ENCODE measurements at places on chromosomes 2 and 18.

DNA sequence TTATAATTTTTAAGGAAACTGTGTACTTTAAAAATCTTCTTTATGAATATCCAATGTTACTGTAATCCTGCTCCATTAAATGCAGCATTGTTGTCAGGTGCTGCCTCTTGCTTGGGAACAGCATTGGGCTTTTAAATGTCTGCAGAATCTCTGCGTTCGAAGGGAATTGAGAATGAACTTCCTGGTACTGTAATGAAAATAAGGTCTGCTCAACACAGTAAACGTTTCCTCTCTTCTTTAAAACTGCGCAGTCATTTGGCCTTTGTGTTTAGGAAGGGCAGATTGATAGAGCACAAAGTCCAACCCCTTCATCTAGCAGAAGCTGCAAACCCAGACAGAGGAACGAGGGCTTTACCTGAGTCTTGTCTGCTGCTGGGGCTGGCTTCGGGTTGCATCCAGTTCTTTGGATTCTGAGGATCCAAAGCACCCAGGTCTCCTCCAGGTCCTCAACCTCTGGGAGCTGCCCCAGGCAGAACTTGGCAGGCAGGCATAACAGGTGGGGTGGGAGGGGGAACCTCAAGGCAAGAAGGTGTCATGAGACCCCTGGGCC lies 104.5 kb downstream of the UGGT1 start:
- no peak for DNase-seq

- no peak for DNase-seq
Measured at GRCh38 chr2:134334542-134335353, 80.9 kb downstream of the MGAT5 start.

DNA sequence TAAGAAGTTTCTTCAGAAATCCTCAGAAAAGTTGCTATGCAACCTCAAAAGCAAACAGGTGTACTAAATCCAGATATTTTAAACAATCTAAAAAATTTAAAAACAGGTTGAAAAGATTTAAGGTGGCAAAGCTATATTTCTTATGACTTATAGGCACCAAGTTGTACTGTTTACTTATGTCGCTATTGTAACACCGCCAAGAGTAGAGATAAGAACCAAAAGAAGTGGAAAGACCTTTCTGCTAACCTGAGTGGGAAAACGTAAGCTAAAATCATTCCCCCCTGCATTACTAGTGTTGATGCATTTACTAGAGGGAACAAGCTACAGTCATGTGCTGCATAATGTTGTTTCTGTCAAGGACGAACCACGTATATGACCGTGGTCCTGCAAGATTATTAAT lies 83.1 kb downstream of the TRIP12 start:
- no peak for DNase-seq

GRCh38 chr18:7666195-7666776 lies 99.2 kb downstream of the PTPRM start:
- no peak for DNase-seq

DNA sequence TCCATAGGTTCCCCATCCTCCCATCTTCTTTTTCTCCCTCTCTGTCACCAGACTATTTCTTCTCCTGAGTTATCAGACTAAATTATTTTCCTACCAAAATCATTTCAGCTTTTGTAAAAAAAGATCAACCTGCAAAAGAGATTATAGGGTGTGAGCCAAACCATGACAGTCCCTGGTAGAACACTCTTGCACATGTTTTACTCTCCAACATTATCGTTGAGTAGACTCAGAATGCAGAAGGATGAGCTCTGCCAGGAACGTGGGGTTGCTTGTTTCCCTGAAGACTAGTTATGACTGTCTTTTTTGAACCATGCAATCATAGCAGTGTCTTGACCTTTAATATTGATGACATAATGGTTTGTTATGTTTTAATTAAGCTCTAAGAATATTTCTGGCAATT lies 360.1 kb upstream of the VWC2L start:
- DNase-seq: no peak

- DNase-seq: no peak
Measured at GRCh38 chr2:149737896-149738295, 150.3 kb upstream of the MMADHC start.

DNA sequence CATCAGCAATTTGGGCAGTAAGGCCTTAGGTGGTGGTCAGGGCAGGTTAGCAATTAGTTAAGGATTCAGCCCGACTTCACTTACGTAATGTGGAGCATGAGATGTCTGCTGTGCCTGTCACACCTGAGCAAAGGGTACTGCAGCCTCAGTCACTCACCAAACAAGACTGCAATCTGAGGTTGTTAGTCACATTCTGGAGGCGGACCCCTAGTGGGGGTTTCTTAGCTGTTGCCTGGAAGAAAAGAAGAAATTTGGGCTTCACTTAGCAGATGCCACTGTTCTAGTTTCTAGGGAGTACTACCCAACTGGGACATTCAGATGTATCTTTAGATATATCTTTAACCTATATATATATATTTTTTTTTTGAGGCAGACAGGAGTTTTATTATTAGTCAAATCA lies 529.9 kb downstream of the SLC4A3 start:
- DNase-seq: no peak

DNA sequence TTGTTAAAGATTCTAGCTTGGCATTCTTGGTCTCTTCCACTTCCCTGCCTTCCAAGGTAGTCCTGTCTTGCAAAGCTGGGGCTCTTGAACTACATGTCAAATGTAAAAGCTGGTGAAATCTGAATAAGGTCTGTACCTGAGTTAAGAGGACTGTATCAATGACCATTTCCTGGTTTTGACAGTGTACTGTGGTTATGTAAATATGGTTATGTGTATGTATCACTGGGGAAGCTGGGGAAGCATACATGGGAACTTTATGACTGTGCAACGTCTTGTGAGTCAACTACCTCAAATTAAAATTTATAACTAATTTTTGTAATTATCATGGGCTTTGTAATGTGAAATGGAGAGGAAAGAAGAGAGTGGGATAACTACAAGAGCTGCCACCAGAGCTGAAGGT lies 81.7 kb downstream of the COL4A4 start:
- no peak for DNase-seq

DNA sequence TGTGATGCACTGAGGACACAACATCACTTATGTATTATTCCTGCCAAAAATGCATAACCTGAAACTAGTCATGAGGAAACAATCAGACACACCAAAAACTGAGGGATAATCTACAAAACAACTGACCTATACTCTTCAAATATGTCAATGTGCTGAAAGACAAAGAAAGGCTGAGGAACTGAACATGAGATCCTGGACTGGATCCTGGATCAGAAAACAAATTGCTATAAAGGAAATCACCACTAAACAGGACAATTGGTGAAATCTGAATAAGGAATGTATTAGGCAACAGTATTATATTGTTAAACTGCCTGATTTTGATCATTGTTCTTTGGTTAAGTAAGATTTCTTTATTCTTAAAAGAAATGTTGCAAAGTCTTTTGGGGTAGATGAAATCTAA lies 28.8 kb downstream of the CUL3 start:
- DNase-seq: no peak

DNA sequence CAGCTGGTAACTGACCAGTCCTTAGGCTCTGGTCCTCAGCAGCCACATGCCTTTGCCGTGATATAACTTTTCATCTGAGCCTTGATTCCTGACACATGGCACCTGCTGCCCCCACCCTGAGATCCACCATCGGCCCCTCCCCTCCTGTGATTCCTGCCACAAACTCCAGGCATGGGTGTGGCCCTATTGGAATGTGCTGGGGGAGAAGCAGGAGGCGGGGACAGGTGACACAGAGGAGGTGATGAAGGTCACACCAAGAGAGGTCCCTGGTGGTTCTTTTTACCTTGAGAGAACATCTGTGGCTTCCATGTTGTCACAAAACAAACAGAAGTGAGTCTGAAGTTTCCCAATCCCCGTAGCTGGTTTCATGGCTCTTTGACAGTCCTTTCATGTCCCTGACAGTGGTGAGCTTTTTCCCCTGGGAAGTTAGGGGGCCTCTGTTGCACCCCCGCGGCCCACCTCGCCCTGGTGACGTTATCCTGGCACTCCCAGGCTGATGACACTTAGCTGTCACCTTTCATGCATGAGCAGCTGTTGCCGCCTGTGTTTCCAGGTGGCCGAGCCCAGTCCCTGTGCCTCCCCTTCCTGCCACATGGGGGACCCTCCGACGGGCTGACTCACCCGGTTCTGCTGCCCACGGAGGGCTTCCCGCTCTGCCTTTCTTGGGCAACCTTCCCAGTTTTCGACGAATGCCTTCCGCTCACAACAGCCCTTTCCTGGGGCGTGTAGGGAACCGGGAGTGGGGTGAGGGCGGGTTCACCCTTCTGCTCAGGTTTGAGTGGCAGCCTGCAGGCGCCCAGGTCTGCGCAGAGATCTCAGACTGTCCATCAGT lies 66.3 kb upstream of the GLI2 start:
- DNase-seq: no peak

DNA sequence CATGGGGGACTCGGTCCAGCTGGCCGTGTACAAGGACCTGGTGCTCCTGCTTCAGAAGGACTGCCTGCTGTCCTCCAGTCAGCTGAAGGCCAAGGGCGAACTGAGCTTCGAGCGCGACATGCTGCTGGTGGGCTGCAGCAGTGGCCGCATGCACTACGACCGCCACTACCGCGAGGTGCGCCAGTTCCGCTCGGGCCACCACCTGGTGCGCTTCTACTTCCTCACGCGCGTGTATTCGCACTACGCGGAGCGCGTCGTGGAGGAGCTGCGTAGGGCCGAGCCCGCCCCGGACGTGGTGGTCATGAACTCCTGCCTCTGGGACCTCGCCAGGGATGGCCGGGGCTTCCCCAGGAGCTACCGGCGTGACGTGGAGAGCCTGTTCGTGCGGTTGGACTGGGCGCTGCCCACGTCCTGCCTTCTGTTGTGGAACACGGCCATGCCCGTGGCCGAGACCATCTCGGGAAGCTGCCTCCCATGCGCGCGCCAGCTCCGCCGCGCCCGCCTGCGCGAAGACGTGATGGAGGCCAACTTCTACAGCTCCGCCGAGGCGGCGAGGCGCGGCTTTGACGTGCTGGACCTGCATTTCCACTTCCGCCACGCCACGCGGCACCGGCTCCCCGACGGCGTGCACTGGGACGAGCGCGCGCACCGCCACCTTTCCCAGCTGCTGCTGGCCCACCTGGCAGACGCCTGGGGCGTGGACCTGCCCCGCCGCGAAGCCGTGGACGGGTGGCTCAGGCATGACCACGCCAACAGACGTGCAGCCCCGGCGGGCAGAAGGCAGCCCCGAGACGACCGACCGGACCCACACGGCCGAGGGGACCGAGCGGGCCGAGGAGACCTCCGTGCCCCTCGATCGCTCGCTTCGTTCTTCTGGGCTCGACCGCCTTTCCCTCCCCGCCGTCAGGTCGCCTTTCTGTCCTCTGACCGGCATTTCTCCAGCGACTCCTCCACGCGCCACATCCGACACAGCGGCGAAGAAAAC lies 293.9 kb upstream of the ERBB4 start:
- no peak for DNase-seq

Measured in NCI-H2081 treated with DMSO at 0.1 percent for 48 hours (cell line).